ENCODE measurements at places on chromosomes 11 and 22.

- peak; percentile 23 for DNase-seq
Measured at GRCh38 chr22:39220890-39221850, 23.6 kb downstream of the PDGFB start.

DNA sequence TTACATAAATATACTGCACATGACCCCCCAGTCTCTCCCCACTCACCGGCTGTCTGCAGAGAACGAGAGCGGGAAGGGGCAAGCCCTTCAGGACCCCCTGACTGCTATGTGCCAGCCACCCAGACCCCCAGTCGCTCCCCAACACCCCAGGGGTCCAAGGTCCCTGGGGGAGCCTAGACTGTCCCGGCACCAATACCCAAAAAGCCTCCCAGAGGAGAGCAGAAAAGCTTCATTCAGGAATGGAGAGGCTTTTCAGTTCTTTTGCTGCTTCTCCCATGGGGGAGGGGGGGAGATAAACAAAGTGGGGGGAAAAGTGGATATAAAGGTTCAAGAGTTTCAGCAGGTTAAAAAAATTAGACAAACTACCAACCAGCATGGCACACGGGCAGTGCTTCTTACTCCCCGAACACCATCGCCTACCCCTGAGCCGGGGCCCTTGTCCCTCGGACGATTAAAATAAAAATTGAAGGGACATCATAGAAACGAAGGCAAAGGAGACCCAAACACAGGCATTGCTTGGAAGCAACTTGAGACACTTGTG lies 1.3 kb downstream of the CSNK1E start:
- DNase-seq, result peak; percentile 44

DNA sequence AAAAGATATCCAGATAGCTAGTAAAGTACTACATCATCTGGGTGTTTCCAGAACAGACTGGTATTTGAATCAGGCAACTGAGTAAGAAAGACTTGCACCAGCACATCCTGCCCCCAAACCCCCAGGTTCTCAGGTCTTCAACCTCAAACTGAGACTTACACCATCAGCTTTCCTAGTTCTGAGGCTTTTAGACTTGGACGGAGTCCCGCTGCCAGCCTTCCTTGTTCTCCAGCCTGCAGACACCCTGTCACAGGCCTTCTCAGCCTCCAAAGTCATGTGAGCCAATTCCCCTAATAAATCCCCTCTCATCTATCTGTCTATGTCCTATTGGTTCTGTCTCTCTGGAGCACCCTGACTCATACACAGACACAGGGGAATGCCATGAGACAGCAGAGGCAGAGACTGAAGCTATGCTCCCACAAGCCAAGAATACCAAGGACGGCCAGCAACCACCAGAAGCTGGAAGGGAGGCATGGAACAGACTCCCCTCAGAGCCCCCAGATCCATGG lies 10.9 kb downstream of the SMCO4 start:
- DNase-seq, result no peak

GRCh38 chr22:20022978-20023613 lies 2.2 kb downstream of the TANGO2 start:
- no peak for DNase-seq

GRCh38 chr11:9838229-9838628 lies 174.4 kb downstream of the SWAP70 start:
- DNase-seq, result peak; percentile 57

GRCh38 chr11:22577854-22578253 lies 47.8 kb downstream of the FANCF start:
- no peak for DNase-seq

DNA sequence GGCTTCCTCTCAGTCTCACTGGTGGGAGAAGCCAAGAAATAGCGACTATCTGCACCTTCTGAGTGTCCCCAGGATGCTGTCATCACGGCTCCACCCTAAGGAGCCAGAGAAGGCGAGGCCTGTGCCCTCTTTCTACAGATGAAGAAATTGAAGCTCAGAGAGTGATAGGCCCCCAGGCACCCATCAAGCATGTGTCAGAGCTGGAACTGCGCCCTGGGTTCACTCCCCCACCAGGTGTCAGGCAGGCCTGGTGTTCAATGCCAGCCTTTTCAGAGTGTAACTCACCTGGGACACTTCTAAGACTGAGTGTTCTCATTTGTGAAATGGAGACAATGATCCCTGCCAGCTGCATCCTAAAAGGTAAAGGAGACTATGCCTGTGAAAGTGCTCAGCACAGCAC lies 127.3 kb upstream of the SEZ6L start:
- no peak for DNase-seq

DNA sequence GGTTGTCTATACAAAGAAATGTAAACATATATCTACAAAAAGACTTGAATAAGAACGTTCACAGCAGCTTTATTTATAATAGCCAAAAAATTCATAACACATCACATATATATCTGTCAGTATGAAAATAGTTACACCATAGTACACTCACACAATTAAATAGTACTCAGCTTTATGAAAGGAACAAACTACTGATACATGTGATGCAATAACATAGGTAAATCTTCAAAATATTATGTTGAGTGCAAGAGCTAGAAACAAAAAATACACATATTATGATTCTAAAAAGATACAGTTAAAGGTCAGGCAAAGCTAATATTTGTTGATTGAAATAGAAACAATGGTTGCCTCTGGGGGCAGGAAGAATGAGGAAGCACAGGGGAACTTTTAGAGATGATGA lies 6.6 kb downstream of the MRGPRX2 start:
- no peak for DNase-seq

DNA sequence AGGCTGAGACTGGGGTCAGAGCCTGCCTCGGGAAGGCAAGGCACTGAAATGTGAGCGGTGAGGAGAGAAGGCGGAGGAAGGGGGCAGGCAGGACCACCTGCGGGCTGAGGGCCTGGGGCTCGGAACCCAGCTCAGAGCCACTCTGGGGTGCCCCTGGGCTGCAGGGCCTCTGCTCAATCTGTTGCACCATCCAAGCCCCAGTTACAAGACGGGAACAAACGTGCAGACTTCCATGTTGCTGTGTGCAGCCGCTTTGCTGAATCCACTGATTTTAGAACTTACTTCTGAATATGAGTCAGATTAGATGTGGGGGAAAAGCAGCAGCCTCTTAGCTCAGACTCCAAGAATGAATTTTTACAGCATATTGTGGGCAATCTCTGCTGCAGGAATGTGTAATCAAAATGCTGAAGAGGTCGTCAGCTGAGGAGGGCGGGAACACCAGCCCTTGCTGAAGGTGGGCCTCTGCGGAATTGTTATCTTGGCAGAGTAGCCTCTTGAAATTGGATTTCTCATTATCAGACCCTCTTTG lies 21.6 kb downstream of the PARVG start:
- DNase-seq, result peak; percentile 51

DNA sequence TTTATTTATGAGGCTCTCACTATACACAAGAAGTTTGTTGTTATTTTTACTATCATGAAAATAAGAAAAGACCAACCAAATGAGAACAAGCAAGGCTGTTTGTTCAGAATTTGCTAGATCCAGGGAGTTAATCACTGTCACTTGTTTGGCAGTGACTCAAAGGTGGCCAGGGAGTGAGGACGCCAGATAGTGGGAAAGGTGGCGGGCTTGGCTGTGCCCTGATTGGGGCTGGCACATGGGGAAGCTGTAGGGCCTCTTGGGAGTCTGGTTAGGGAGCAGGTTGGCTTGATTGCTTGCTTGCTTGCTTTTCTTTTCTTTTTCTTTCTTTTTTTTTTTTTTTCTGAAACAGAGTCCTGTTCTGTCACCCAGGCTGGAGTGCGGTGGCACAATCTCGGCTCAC lies 53.1 kb upstream of the SLC22A12 start:
- DNase-seq, result peak; percentile 11

DNA sequence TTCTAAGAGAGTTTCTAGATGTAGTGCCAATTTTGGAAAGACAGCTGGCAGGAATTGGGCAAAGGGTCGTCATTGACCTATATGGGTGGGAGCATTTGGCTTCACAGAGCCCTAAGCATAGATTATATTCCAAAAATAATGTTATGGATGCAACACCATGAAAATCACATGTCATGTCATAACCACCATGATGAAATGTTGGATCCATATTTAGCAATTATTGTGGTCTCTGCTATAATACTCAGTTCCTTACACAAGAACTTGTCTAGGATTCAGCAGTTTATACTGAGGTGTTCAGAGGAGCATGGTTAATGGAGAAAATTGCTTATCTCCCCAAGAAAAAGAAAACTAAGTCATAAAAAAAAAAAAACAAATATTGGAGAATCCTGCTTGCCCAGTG lies 31.6 kb downstream of the NTM start:
- DNase-seq, result no peak

- no peak for DNase-seq
Measured at GRCh38 chr22:49628391-49629260, 199.0 kb downstream of the BRD1 start.

- DNase-seq, result no peak
Measured at GRCh38 chr11:64660706-64661105, 62.3 kb downstream of the NRXN2 start.

DNA sequence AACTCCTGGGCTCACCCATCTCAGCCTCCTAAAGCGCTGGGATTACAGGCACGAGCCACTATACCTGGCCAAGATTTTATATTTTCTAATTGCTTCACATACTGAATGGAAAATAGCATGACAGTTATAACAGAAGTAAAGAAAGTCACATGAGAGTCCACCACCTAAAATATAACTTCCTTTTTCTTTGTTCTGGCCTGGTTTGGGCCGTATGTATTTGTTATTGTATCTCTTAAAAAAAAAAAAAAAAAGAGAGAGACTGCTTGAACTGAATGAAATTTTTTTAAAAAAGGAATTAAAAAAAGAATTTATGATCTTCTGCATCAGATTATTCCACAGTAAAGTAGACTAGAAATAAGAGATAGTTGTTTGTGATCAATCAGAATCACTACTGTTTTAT lies 86.0 kb upstream of the GRIK4 start:
- DNase-seq, result no peak

DNA sequence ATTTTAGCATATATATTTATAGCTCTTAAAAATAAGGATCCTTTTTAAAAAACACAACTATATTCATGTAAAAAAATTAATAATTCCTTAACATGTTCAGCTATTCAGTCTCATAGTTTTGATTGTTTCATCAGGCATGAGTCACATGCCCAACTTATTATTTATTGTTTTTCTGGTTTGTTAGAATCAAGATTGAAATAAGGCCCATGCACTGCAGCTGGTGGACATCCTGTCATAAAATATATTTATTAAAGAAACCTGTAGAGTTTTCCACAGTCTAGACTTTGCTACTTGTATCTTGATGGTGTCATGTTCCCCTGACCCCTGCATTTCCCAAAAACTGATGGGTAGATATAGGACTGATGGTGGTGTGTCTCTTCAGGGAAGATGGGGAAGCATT lies 77.4 kb downstream of the PARVA start:
- DNase-seq, result peak; percentile 24

GRCh38 chr22:43314611-43315010 lies 28.6 kb downstream of the SCUBE1 start:
- DNase-seq, result no peak

- no peak for DNase-seq
Measured at GRCh38 chr11:72114570-72114969, 2.1 kb upstream of the ANAPC15 start.

DNA sequence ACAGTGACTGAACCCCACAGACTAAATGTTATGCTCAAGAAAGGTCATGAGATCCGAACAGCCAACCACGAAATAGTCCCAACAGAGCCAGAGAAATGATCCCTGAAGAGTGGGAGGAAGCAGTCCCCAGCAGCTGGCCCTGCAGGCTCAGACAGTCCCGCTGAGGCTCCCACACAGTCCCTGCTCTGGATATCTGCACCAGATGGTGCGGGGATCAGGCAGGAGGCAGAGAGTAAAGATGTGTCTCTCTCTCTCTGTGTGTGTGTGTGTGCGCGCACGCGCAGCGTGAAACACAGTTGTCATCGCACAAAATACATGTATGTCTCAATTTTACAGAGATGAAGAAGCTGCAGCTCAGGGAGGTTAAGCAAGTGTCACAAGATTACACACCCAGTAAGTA lies 27.9 kb downstream of the GUCY1A2 start:
- no peak for DNase-seq

- no peak for DNase-seq
Measured at GRCh38 chr22:48842976-48843375, 984.7 kb downstream of the BRD1 start.

- DNase-seq, result no peak
Measured at GRCh38 chr11:126839496-126839895, 161.1 kb downstream of the KIRREL3 start.

DNA sequence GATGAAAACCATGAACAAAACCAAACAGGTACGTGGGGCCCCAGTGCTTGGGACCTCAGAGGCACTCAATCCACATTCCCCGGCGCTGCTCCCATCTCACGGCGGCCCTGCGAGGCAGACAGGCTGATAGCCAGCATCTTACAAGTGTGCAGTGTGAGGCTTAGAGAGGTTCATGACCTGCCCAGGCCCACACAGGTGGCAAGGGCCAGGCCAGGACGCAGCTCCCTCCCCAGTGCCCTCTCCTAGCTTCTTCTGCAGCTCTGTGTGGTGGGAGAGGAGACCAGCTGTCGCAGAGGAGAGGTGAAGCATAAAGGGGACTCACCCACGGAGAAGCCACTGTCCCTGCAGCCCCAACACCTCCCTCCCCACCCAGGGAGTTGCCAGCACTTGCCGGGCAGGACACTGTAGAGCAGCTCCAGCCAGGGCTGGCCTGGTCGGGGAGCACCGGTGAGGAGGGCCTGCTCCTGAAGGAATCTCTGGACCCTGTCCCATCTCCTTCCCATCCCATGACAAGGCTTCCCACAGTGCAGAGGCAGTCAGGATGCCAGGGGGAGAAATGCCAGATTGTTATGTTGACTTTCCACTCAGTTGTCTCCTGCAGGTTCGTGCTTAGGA lies 92.4 kb upstream of the TMEM45B start:
- no peak for DNase-seq

GRCh38 chr11:1260023-1260501 lies 37.2 kb downstream of the MUC5B start:
- DNase-seq, result peak; percentile 7

DNA sequence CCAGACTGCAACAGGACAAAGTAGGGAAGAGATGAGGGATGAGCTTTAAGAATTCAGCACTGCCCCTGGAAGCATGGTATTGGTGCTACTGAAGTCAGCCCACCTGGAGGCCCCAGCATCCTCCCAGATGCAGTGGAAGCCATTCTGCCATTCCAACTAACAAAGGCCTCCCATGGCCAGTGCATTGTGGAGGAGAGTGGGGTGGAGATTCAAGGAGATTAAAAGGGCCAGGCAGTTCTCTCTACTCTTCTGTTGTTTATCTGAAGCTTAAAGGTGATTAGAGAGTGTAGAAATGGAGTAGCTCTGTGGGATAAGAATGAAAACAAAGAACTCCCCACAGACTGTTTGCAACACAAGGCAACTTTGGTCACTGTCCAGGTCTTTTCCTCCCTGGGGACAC lies 24.1 kb upstream of the TSKU start:
- no peak for DNase-seq

- DNase-seq, result peak; percentile 83
Measured at GRCh38 chr22:46984751-46985506, 222.5 kb downstream of the TBC1D22A start.

- DNase-seq, result no peak
Measured at GRCh38 chr11:128734103-128734831, 40.4 kb downstream of the FLI1 start.

DNA sequence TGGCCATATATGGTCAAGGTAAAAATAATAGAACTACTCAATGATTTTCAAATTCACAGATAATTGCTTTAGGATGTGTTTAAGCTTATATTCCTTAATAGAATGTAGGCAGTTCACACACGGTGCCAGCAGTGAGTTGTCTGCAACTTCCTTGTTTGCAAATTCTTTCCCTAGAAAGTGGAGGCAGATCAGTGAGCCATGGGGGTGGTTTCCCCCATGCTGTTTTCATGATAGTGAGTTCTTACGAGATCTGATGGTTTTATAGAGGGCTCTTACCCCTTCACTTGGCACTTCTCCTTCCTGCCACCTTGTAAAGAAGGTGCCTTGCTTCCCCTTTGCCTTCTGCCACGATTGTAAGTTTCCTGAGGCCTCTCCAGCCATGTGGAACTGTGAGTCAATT lies 111.8 kb upstream of the LMO1 start:
- no peak for DNase-seq

Measured in M059J (cell line).